Activated gamma-delta T cell (primary cell): ENCODE measurements at places on chromosomes 7 and 10.

GRCh38 chr10:111973306-111973705 is 210.3 kb downstream of the GPAM start:
- DNase-seq: no peak

DNA sequence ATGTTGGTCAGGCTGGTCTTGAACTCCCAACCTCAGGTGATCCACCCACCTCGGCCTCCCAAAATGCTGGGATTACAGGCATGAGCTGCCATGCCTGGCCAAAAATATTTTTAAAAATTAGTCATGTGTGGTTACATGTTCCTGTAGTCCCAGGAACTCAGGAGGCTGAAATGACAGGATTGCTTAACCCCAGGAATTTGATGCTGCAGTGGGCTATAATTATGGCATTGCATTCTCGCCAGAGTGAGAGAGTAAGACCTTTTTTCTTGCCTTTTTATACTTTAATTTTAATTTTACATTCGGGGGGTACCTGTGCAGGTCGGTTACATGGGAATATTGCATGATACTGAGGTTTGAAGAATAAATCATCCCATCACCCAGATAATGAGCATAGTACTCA is 86.6 kb upstream of the ZNF92 start:
- DNase-seq: no peak

DNA sequence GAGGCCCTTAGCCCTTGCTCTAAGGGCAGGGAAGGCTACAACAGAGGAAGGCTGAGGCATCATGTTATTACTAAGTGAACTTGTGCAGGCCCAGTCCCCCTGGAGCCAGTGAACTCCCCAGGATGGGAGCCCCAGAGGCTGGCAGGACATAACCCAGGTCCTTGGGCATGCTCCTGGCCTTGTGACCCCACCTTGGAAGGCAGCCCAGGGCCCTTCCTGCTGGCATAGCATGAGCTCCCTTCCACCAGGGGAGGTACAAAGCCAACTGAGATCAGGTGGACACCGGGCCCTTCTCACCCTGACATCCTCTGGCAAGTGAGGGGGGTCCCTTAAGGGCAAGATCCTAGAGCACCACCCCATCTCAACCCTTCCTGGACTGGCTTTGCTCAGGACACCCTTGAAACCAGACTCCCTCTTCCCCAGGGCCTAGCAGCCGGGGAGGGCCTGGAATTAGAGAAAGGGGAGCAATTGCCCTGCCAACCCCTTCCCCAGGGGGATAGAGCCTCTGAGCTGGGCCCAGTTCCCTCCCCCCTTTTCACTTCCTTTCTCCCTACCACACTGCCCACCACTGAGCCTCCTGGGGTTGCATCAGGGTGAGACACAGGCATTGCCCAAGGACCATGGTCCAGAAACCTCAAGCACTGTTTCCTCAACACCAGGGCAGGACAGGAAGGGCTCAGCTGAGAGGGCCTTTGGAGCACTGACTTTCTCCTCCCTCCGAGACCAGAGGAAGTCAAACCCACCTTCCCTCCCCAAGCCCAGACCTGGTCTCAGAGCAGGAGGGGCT is 1.8 kb upstream of the VSIR start:
- DNase-seq: no peak

GRCh38 chr7:65444899-65445823 is 71.5 kb downstream of the ZNF92 start:
- no peak for DNase-seq

DNA sequence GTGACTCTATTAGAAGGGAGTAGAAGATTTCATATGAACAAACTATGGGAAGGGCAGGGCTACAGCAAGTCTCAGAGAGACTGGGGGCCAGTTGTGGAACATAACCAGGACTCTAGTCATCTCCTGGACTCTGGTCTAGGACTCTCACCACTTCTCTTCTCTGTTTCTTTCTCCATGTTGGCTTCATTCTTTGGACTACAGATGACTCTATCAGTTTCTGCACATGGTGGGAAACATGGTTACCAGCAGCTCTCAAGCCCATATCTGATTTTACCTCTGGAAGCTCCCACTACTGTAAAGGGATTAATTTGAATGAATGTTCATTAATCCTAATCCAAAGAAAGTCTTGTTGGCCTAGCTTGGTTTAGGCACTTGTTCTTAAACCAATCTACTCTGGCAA is 84.7 kb downstream of the LRGUK start:
- no peak for DNase-seq

GRCh38 chr7:95777269-95777668 is 4.9 kb downstream of the DYNC1I1 start:
- no peak for DNase-seq

DNA sequence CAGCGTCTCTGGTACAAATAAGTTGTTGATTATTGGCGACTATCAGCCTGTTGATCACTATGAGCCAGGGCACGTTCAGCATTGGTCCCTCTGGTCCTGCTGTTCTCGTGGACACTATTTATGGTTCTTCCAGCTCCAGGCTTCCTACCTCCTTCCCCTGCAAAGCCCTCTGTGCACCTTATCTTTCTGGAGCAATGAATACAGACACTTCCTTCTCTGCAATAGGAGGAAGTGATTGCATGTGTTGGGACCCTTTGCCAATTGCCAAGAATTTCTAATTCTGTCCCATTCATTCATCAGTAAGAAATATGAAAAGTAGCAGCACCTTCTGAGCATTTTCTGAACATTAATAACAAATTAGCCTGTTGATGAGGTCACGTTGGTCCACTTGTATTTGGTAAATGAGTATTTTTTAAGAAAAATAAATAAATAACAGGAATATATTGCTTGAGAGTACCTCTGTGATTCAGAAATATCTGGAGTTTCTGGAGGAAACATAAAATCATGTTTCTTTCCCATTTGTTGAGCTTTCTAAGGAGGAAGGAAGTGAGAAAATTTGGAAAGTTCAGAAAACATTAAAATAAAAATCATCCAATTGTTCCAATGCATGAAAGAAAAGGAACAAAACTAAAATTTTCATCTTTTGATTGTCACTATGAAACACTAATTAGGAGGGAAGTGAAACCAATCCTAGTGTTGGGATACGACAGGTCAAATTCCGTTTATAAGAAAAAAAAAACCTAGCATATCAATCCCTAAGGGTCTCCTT is 259.1 kb upstream of the KLF6 start:
- DNase-seq: no peak

DNA sequence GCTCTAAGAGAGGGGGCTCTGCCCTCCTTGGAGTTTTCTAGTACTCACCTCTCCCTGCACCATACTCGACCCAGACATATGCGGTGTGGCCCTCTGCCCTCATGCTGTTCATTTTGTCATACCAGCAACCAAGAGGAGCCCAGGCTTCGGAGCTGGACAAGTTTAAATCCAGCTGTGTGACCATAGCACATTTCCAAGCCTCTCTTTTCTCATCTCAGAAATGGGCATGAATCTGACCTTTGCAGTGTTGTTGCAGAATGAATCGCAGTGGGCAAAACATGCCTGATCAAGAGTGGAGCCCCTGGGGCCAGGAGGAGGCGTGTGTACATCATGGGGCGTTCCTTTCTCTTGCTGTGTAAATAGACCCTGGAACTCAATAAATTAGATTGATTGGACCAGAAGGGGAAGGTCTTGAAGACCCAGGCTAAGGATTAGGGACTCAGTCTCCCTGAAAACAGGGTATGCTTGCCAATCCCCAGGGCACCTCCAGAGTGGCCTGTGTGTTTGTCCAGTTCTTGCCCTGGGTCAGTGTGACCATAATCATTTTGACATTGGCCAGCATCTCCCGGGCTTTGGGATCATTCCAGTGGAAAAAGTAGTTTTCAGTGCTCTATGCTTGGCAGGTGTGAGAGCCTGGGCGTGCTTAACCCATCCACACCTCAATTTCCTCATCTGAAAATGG is 59.6 kb downstream of the ZMIZ1 start:
- no peak for DNase-seq

GRCh38 chr10:82319074-82319473 is 444.1 kb downstream of the NRG3 start:
- DNase-seq: no peak

- DNase-seq: no peak
Observed at GRCh38 chr10:123938890-123939289, 47.3 kb upstream of the CPXM2 start.

DNA sequence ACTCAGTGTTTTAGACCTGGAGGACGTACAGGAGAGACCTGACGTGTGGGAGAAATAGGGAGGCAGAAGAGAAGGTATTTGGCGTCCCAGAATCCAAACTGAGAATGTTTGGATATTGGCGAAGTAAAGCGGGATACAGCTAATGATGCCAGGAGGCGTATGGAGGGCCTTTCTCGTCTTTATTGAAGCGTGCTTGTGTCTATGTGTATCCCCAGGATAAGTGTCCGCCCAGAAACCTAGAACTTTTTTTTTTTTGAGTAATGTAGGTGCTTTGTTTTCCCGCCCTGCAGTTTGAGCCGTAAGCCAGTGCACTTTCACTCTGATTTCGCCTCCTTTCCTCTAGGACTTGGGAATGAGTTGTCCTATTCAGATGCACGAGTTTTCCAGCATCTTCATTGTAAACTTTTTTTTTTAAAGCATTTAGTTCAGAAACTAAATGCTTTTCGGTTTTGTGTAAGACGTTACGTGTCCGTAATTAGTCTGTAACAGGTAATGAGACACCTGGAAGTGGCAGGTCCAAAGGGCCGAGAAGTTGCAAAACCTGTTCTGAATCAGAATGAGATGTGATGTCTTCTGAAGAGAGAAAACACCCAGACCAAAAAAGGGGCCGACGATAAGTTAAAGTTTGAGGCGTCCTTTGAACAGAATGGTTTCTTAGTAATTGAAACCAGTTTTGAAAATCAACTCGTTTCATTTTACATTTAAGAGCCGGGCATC is 746 bp downstream of the ARL5B start:
- DNase-seq: no peak

DNA sequence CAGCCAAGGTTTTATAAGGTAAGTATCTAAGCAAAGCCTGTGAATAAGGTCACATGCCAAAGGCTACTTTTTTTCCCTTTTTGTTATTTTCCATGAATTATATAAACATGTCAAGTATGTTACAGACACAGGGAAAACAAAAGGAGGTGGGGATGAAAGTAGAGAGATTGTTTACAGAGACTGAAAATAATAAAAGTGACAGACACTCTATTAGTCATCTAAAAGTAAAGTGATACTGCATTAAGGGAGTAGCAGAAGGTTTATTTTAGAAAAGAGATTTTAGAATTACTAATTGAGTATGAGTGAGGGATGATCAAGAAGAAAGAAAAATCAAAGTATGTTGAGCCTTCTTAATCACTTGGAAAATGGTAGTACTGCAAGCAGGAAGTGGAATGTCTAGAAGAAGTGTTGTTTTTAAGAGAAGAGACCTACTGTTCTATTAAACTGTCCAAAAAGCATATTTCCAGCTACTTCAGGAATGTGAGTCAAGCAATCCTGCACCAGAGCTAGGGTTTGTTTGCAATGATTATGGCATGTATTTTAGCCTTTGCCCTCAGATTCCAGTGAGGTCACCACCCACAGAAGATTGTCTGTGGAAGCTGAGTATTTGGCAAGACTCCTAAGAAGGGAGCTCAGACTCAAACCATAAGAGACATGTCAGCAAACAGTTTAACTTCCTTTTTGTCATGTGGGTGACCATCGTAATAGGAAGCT is 177.9 kb upstream of the PLXDC2 start:
- DNase-seq: no peak

DNA sequence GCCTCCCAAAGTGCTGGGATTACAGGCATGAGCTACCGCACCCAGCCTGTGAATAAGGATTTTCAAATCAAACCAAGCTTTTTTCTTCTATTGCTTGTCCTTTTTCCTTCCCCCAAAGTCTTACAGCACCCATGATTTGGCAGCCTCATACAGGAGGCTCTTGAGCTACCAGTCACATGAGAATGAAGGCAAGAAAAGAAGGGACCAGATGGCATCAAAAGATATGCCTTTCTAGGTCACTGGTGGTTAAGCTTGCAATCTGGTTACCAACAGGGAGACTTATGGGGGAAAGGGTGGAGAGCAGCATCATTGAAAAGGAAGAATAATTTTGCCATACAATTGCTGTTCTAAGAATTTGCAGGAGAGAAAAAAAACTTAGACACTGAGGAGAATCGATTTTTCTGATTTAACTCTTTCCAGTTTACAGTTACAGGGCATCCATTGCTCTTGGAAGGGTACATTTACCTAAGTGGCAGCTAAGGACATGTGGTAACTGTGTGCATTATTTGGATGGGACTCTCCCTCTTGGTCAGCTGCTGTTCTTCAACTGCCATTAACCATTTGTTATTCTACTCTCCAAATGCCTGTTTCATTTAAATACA is 29.5 kb downstream of the SMNDC1 start:
- no peak for DNase-seq

DNA sequence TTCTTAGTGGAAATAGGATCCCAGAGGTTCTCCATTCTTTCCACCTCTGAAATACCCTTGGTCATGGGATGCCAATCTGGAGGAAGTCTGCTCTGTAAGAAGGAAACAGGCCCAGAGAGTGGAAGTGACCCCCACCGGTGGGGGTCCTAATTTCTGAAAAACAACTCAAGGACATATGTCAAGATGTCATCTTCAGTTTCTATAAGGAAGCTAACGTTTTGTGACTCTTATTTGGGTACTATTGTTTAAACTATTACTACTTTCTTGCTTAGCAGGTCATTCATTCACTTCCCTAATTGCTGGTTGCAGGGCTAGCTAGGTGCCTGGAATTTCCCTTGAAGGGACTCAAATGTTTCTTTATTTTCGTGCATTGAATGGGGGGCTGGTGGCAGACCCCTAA is 1.9 kb upstream of the ZNF775 start:
- no peak for DNase-seq

- no peak for DNase-seq
Observed at GRCh38 chr10:72541337-72541736, 84.5 kb downstream of the MICU1 start.

- DNase-seq: no peak
Observed at GRCh38 chr10:97381626-97382025, 19.5 kb downstream of the RRP12 start.

DNA sequence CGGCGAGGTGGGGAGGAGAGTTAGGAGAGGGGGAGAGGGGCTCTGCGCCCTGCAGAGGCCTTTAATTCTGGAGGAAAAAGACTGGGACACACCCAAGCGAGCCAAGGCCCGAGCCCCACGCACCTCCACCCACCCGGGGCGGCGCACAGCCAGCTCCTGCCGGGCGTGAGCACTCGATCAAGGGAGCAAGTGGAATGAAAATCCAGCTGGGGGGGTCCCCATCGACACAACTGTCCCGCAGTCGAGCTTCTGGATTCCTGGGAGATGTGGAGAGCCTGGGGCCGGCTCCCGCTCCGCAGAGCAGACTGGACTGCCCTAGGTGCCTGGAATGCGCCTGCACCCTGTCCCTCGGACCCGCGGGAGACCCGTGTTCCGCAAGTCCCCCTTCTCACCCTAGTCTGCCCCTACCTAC is 7.4 kb upstream of the EN2 start:
- no peak for DNase-seq

DNA sequence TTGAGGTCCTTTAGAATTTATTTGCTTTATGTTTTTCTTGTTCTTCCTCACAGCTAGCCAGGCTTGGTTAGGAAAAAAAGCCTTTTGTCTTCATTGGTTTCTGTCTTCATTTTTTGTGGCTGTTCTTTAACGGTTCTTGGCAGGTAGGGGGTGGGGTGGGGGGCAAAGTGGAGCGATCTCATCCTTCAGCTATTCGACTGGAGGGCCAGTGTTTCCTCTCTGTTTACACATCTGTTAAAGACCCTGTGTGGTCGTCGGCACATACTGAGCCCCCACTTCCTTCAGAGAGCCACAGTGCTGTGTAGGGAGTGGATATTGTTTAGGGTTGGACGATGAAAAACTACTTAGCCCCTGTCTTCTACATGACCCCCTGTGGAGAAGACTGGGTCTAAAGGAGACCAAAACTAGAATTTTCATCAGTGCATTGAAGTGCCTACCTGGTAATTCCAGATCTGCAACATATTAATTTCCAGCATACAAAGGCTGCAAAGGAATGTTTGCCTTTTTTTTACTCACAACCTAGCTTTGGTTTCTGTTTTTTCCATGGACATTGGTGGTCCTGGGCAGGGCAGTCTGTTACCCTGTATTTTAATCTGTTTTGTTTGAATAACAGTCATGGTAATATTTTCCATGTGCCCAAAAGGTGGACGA is 29.0 kb downstream of the PRPF18 start:
- no peak for DNase-seq
